ENCODE measurements at places on chromosomes 5 and 9.

- H3K27ac ChIP-seq, result peak overlapping the region; percentile 26
- no peaks in the 10 kb centered on the region for H3K36me3 ChIP-seq
- DNase-seq, result no peak
- H3K4me3 ChIP-seq, result no peak overlapping the region
- H3K4me1 ChIP-seq, result peaks cover 6% of the 10 kb centered on the region
These were observed 20.9 kb upstream of the DMXL1 start for GRCh38 chr5:119049824-119050449.

- peaks cover 33% of the 10 kb centered on the region for H3K27me3 ChIP-seq
- H3K36me3 ChIP-seq, result no peaks in the 10 kb centered on the region
- no peak for DNase-seq
- no peak overlapping the region for H3K4me3 ChIP-seq
- peaks cover 9% of the 10 kb centered on the region for H3K4me1 ChIP-seq
These were observed 19.1 kb downstream of the TPPP start for GRCh38 chr5:673831-674629.

DNA sequence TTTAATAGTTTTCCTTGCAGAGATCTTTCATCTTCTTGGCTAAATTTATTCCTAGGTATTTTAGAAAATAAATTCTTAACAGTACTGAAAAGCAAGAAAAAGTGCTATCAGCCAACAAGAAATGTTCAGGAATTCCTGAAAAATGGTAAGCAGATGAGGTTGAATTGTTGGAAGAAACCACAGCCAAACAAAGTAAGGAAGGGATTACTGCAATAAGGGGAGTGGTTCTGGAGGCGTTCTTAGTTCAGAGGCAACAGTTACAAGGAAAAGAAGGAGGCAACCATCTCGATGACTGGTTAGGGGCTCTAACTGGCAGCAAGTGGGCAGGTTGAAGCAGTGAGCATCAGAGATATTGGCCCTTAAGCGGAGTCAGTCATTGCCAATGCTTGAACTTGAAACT, 12.8 kb upstream of the OR13J1 start:
- no peak overlapping the region for H3K4me3 ChIP-seq
- H3K27ac ChIP-seq, result no peak overlapping the region
- DNase-seq, result no peak
- H3K4me1 ChIP-seq, result peaks cover 4% of the 10 kb centered on the region
- H3K27me3 ChIP-seq, result peaks cover 8% of the 10 kb centered on the region
- no peaks in the 10 kb centered on the region for H3K36me3 ChIP-seq

DNA sequence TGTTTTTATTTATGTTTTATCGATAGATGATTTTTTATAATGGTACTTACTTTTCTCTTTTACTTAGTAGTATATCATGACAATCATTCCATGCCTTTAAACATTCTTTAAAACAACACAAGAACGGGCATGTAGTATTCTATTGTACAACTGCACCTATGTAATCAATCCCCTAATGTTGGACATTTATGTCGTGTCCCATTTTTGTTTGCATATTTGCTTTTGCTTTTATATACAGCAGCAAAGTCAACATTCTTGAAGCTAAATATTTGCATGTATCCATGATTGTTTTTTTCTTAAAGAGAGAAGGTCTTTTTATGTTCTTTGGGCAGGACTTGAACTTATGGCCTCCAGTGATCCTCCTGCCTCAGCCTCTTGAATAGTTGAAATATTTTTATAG, 527.0 kb upstream of the CLINT1 start:
- no peaks in the 10 kb centered on the region for H3K27me3 ChIP-seq
- no peaks in the 10 kb centered on the region for H3K36me3 ChIP-seq
- peaks cover 5% of the 10 kb centered on the region for H3K4me1 ChIP-seq
- no peak for DNase-seq
